ENCODE measurements at places on chromosomes 2 and 18. TPM values are rescaled to one million over a fixed set of nuclear protein-coding genes. Genes with fewer than 3 reads are reported as not detected.

DNA sequence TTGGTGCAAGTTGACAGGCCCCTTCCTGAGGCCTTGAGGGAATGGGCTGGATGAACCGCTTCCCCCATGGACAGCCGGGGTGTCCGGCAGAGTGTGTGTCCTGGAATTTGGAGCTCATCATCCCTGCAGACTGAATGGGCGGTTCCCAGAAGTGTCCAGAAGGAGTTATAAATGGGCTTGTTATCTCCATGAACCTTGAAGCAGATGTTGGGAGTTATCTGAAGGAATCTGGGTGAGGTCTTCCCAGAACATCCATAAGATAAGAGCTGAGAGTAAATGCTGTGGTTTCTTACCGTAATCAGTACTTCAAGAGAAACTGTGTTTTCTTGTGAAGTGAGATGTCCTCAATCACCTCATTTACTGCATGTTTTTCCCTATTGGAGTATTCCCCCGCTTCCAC, 21.1 kb downstream of the PLB1 start:
- H3K4me3 ChIP-seq = no peak overlapping the region
- no peaks in the 10 kb centered on the region for H3K27me3 ChIP-seq
- H3K36me3 ChIP-seq = no peaks in the 10 kb centered on the region
- peaks cover 2% of the 10 kb centered on the region for H3K4me1 ChIP-seq
- H3K27ac ChIP-seq = no peak overlapping the region

Gene TBC1D8
- 15.6 TPM for total RNA-seq

GRCh38 chr2:188452084-188452483, 160.4 kb downstream of the GULP1 start:
- H3K27me3 ChIP-seq = no peaks in the 10 kb centered on the region
- no peaks in the 10 kb centered on the region for H3K36me3 ChIP-seq
- no peak overlapping the region for H3K4me3 ChIP-seq
- DNase-seq = no peak
- H3K27ac ChIP-seq = no peak overlapping the region
- peaks cover 3% of the 10 kb centered on the region for H3K4me1 ChIP-seq

DNA sequence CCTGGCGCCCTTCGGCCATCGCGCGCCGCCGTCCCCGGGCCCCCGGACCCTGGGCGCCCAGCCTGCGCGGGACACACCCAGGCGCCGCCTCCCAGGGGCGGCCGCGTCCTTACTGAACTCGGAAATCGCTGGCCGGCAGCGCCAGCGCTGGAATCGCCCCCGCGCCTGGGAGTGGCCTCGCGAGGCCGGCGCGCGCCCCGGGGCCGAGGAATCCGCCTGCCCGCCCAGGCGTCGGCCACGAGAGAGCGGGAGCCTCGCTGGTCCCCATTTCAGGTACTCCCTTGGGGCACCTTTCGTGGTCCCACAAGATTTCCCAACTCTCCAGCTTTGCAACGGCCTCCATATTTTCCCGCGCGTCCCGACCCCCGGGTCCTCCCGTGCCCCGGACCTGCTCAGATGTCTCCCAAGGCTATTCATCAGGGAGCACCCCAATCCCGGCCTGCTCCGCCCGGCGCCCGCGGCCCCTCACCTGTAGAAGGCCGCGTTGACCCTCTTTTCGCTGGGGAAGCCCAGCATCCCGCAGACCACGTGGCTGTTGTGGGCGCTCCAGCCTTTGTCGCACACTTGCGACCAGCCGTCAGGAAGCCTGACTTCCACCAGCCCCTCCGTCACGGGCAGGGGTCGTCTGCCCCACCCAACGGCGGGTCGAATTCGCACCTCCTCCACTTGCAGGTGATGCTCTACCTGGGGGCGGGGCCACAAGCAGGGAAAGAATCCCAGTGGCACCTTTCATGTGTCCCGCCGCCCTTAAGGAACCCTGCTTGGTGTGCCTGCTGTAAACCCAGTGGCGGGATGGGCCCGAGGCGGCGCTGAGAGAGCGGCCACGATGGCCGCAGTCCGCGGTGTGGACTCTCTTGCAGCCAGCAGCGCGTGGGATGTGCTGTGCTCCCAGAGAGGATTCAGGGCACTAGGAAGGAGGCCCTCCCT, 4.6 kb downstream of the LOXL3 start:
- peak; percentile 58 for DNase-seq
- no peak overlapping the region for H3K27ac ChIP-seq
- H3K4me1 ChIP-seq = peaks cover 11% of the 10 kb centered on the region
- no peaks in the 10 kb centered on the region for H3K27me3 ChIP-seq
- peak overlapping the region; percentile 40 for H3K4me3 ChIP-seq

Gene RBM44
- 0.23 TPM for total RNA-seq

GRCh38 chr2:172964511-172965139, 111.0 kb upstream of the MAP3K20 start:
- peaks cover 18% of the 10 kb centered on the region for H3K4me1 ChIP-seq
- no peak overlapping the region for H3K4me3 ChIP-seq
- H3K27ac ChIP-seq = no peak overlapping the region
- no peaks in the 10 kb centered on the region for H3K27me3 ChIP-seq

Gene DCDC2C
- total RNA-seq = not detected

GRCh38 chr18:67143028-67143427, 373.5 kb downstream of the DSEL start:
- no peaks in the 10 kb centered on the region for H3K4me1 ChIP-seq
- no peak for DNase-seq
- no peak overlapping the region for H3K4me3 ChIP-seq
- H3K36me3 ChIP-seq = no peaks in the 10 kb centered on the region
- no peaks in the 10 kb centered on the region for H3K27me3 ChIP-seq
- no peak overlapping the region for H3K27ac ChIP-seq

Gene KCNS3
- 1.0 TPM for total RNA-seq

DNA sequence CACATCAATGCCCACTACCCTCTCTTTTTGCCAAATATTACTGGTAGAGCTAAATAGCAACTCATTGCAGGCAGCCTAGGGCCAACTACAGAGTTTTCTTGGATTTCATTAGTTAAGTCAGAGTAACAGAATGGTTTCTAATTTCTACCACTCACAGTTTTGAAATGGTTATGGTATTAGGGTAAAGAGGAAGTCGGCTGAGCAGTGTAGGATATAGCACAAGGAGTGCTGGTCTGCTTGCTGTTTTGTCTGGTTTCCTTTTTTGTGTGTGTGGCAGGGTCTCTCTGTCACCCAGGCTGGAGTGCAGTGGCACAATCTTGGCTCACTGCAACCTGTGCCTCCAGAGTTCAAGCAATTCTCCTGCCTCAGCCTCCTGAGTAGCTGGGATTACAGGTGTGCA, 289.2 kb upstream of the CCDC68 start:
- H3K36me3 ChIP-seq = no peaks in the 10 kb centered on the region
- no peak for DNase-seq
- H3K27ac ChIP-seq = no peak overlapping the region
- H3K4me3 ChIP-seq = no peak overlapping the region

GRCh38 chr2:25293145-25293544, 48.6 kb downstream of the DNMT3A start:
- no peak overlapping the region for H3K4me3 ChIP-seq
- peaks cover 19% of the 10 kb centered on the region for H3K4me1 ChIP-seq
- no peaks in the 10 kb centered on the region for H3K27me3 ChIP-seq
- no peak overlapping the region for H3K27ac ChIP-seq

Gene MAP3K19
- total RNA-seq = not detected

- H3K4me3 ChIP-seq = no peak overlapping the region
- no peak overlapping the region for H3K27ac ChIP-seq
- H3K4me1 ChIP-seq = no peaks in the 10 kb centered on the region
- no peaks in the 10 kb centered on the region for H3K36me3 ChIP-seq
- no peaks in the 10 kb centered on the region for H3K27me3 ChIP-seq
Measured at GRCh38 chr2:78839259-78839658, 186.2 kb upstream of the REG3G start.

Gene ALPP
- total RNA-seq = not detected

DNA sequence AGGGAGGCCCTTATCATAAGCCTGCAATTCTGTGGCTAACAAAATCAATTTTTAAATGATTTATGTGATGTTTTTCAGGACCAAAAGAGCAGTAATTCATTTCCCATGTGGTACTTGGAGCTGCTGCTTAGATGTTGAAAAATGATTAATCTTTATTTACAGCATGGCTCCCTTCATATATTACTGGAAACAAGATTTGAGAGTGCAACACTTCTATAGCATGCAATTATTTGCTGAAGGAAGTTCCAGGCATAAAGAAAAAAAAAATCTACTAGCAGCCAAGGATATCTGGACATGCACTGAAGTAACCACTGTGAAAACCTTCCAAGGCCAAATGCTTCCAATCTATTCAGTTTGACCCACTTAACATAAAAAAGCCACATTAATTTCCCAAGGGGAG, 186.3 kb downstream of the SLC8A1 start:
- H3K4me1 ChIP-seq = no peaks in the 10 kb centered on the region
- H3K27ac ChIP-seq = no peak overlapping the region
- no peaks in the 10 kb centered on the region for H3K36me3 ChIP-seq
- no peak for DNase-seq
- no peak overlapping the region for H3K4me3 ChIP-seq

GRCh38 chr2:47277187-47277586, 122.1 kb upstream of the STPG4 start:
- no peaks in the 10 kb centered on the region for H3K27me3 ChIP-seq
- H3K36me3 ChIP-seq = no peaks in the 10 kb centered on the region
- DNase-seq = no peak
- no peak overlapping the region for H3K27ac ChIP-seq
- no peak overlapping the region for H3K4me3 ChIP-seq

GRCh38 chr2:54660752-54661151, 62.7 kb upstream of the EML6 start:
- H3K4me1 ChIP-seq = peaks cover 4% of the 10 kb centered on the region
- H3K36me3 ChIP-seq = no peaks in the 10 kb centered on the region
- DNase-seq = no peak
- H3K27me3 ChIP-seq = no peaks in the 10 kb centered on the region

- H3K4me3 ChIP-seq = no peak overlapping the region
- H3K4me1 ChIP-seq = no peaks in the 10 kb centered on the region
- no peak overlapping the region for H3K27ac ChIP-seq
- H3K27me3 ChIP-seq = no peaks in the 10 kb centered on the region
- H3K36me3 ChIP-seq = no peaks in the 10 kb centered on the region
Measured at GRCh38 chr2:56127463-56128152, 56.2 kb upstream of the CCDC85A start.

GRCh38 chr2:3572620-3573019, 2.4 kb upstream of the RPS7 start:
- peaks cover 4% of the 10 kb centered on the region for H3K4me1 ChIP-seq
- H3K27me3 ChIP-seq = no peaks in the 10 kb centered on the region

DNA sequence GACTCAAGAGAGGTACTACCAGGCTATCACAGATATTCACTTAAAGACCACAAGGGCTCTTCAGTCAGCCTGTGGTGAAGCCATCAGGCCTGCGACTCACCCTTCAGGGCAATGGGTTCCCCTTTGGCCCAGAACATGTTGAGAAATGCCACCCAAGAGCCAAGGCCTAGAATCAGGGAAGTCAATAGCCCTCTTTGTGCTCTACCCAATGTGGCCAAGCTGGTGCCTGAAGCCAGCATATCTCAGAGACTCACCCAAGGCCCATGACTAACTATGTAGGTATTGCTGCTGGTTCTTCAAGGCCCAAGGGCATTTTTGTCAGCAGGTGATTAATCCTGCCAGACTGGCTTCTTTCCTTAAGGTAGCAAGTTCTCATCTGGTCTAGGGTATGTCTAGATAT, 338.9 kb upstream of the SETBP1 start:
- no peaks in the 10 kb centered on the region for H3K27me3 ChIP-seq
- no peaks in the 10 kb centered on the region for H3K4me1 ChIP-seq
- DNase-seq = no peak
- no peak overlapping the region for H3K4me3 ChIP-seq
- H3K27ac ChIP-seq = no peak overlapping the region

- DNase-seq = no peak
- no peaks in the 10 kb centered on the region for H3K4me1 ChIP-seq
- H3K27me3 ChIP-seq = no peaks in the 10 kb centered on the region
Measured at GRCh38 chr2:205930209-205930608, 155.8 kb downstream of the INO80D start.

Gene ICA1L
- total RNA-seq = 19.7 TPM

Gene ASB18
- total RNA-seq = not detected

Gene ZNF385B
- total RNA-seq = 9.2 TPM

DNA sequence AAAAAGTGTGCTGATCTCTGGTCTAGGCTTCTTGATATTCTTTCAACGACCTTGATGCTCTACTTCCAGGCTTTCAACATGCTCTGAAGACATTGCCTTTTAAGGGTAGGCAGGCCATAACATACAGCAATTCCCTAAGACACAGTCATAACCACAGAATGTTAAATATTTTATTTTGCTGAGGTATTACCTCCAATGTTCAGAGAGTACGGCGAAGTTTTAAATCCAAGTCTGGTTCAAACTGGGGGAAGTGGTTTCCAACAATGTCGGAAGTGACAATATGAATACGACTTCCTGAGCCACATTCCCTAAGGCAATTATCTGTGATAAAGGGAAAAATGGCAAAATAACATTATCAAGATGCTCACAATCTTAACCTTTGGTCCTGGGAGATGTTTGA, 1077.9 kb upstream of the PIK3C3 start:
- no peaks in the 10 kb centered on the region for H3K27me3 ChIP-seq
- no peaks in the 10 kb centered on the region for H3K36me3 ChIP-seq
- H3K27ac ChIP-seq = no peak overlapping the region
- no peaks in the 10 kb centered on the region for H3K4me1 ChIP-seq

DNA sequence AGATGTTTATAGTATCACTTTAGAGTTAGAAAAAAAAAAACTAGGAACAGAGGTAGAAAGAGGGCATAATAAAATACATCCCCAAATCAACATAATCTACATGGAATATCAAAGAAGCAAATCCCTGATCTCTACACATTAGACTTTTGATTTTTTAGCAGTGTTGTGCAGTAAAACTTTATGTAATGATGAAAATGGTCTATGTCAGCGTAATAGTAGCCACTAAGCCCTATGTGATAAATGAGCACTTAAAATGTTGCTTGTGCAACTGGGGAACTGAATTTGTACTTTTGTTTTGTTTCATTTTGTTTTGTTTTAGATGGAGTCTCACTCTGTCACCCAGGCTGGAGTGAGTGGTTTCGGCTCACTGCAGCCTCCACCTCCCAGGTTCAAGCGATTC, 36.3 kb downstream of the LNPK start:
- no peaks in the 10 kb centered on the region for H3K4me1 ChIP-seq
- H3K27me3 ChIP-seq = no peaks in the 10 kb centered on the region
- no peak overlapping the region for H3K27ac ChIP-seq
- H3K36me3 ChIP-seq = no peaks in the 10 kb centered on the region
- no peak for DNase-seq
- H3K4me3 ChIP-seq = no peak overlapping the region

GRCh38 chr2:44663471-44664073, 277.9 kb upstream of the SIX3 start:
- no peaks in the 10 kb centered on the region for H3K4me1 ChIP-seq
- no peaks in the 10 kb centered on the region for H3K27me3 ChIP-seq
- H3K4me3 ChIP-seq = no peak overlapping the region
- no peaks in the 10 kb centered on the region for H3K36me3 ChIP-seq
- DNase-seq = no peak

DNA sequence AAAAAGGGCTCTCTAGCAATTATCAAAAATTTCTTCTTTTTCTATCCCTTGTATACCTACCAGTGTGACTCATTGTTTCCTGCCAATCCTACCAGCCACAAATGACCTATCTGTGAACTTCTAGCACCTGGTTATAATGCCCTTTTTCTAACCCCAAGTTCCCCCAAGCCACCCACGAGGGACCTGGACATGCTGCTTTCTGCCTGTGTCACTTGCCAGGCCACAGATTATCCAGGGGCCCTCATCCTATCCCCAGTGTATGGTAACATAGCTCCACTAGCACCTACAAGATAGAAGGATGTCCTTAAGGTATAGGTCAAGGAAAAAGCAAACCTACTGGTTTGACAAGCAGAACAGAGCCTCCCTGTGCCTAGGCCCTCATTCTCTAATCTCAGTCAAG, 26.8 kb downstream of the AAK1 start:
- no peak overlapping the region for H3K27ac ChIP-seq
- no peaks in the 10 kb centered on the region for H3K27me3 ChIP-seq
- no peak for DNase-seq
- H3K36me3 ChIP-seq = no peaks in the 10 kb centered on the region
- H3K4me1 ChIP-seq = peaks cover 7% of the 10 kb centered on the region
